ENCODE measurements at places on chromosomes 6 and 20.

DNA sequence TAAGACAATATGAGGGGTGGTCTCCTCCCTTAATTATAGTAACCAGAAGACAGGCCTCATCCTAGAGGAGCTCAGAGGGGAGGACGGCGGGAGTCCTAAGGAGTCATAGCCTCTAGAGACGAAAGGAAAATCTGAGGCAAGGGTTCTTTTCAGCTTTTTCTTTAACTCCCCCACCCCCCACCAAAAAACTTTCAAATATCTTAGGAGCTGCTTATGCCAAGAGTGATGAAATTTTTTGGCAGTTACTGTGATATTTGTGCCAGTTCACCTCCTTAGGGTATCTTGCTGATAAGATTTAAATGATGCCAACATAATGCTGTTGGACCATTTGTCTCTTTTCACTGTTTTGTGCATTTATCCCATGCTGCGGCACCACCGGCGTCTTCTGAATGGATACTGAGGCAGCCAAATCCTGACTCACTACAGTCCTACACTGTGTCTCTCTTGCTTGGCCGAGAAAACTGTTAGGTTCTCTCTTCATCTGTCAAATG lies 44.5 kb upstream of the DSE start:
- no peak for DNase-seq

- no peak for DNase-seq
Measured at GRCh38 chr20:15068486-15068885, 731.1 kb upstream of the FLRT3 start.

GRCh38 chr6:111720931-111721496 lies 115.3 kb upstream of the TRAF3IP2 start:
- DNase-seq, result no peak

- no peak for DNase-seq
Measured at GRCh38 chr20:53078761-53079160, 106.6 kb downstream of the TSHZ2 start.

DNA sequence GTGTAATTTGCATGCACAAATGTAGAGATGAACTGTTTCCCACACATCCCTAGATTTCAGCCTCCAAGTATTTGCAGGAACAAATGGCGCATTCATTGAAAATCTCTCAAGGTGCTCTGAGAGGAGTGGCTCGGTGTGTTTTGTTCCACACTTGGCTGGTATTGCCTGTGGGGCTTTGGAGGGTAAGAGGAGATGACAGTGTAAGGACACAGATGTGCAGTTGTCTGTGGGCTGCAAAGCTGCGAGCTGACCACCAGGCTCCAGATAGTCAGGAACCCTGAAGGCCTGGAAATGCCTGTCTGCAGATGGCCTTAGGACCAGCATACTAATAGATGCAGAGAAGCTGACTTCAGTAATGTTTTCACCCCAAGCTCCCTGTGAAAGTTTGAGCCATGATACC lies 57.7 kb upstream of the PBOV1 start:
- no peak for DNase-seq

DNA sequence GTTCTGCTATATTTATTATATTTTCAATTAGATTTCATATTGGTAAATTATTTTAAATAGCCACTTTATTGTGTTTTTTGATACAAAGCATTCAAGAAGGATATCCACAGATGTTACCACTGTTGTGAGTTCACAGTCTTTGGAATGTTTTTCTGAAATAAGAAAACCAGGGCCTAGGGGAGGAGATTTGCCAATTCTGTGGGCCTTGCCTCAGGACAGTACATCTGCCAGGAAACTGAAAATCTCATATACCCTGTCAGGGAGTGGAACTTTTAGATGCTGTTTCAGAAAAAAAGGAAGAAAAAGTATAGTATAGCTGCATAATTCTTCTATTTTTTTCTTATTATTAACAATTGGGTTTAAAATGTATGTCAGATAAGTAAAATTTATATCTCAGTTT lies 995.9 kb upstream of the ADGRB3 start:
- DNase-seq, result no peak

DNA sequence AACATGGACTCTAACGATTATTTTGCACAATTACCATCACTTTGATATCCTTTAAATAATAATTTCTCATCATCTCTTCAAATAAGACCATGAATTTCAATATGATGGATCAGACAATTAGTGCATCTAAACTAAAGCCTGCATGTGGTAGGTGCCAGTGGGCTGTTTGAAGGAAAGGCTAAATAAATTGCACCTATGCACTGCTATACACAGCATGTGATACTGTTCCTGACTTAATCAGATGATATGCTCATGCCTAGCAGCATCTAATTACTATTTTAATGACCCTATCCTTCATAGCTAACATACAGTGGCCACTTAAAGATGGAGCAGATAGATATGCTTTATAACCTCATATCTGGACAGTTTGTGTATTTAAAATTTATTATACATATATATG lies 731.6 kb upstream of the MANEA start:
- DNase-seq, result no peak

GRCh38 chr6:163398115-163398514 lies 16.4 kb upstream of the QKI start:
- DNase-seq, result no peak

DNA sequence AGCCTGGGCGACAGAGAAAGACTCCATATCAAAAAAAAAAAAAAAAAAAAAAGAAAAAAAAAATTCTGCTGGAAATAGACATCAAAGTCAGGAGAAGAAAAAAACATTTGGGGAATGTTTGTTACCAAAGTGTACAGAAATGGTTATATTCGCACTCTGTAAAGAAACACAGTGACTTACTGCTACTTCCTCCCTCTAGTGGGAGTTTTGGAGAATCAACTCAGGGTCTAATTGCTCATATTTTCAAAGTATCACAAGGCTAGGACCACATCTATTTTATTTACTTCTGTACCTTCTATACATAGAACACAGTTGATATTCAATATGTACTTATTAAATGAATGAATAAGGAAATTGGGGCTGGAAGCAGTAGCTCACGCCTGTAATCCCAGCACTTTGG lies 24.4 kb downstream of the ARG1 start:
- DNase-seq, result no peak

GRCh38 chr6:15504040-15504495 lies 158.8 kb downstream of the DTNBP1 start:
- no peak for DNase-seq

- no peak for DNase-seq
Measured at GRCh38 chr6:150409576-150410066, 40.8 kb downstream of the IYD start.

- no peak for DNase-seq
Measured at GRCh38 chr6:31681135-31681671, 336 bp upstream of the LY6G5C start.

GRCh38 chr6:148653138-148653776 lies 93.6 kb upstream of the UST start:
- no peak for DNase-seq

DNA sequence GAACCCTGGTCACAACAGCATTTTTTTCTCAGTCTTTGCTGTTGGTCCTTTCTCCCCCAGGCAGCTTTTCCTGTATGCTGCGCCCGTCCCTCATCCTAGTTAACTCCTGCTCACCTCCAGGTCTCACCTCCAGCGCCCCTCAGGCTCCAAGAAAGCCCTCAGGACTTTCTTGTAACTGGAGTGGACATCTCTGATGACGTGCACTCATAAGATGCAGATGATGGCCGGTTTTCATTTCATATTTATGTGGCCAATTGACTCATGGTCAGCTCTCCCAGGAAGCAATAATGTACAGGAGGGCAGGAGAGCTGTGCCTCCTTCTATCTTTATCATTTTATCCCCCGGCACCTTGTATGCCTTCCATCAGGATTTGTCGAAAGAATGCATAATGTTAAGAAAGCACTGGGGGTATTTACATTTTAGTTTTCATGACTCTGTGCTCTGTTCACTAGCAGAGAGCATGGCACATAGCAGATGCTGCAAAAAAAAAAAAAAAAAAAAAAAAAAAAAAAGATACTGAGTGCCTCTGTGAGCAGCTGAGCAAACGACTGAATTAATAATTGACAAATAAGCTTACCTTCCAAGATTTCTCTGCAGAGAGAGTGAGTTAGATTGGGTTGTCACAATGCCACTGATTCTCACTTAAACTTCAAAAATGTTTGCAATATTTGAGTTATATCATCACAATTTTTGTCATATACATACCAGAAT lies 170.2 kb downstream of the DOK5 start:
- no peak for DNase-seq

GRCh38 chr20:48143435-48144081 lies 358.3 kb upstream of the SULF2 start:
- no peak for DNase-seq

DNA sequence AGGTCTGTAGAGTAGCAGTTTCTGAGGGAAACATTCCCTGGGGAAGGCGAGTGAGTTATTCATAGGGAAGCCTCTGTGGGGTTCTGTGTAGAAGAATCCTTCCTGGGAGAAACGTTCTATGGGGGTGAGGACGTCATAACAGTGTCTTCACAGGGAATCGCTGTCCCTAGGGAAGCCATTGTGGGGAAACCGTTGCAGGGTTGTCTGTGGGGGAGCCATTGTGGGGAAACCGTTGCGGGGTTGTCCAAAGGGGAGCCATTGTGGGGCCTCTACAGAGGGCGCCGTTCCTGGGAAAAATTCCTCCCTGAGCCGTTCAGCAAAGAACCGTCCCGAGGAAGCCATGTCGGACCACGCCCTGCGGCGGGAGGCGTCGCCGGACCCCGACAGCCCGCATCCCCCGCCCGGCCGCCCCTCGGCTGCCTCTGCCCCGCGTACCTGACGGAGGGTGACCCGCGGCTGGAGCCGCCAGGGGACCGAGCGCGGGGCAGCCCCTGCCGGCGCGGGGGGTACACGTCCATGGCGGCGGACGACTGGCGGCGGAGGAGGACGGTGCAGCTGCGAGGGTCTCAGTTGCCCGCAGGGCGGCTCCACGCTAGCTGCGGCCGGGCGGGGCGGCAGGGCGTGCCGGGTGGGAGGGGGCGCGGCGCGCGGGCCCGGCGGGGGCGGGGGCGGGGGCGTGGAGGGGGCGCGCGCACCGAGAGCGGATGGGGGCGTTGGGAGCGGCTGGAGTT lies at the start of gene DNAAF9:
TSS of gene DNAAF9 (minus strand) at position 630 of the 731 bp plus-strand sequence. CDS start at position 518, 112 bp downstream.
- DNase-seq, result peak; percentile 32

GRCh38 chr6:21955053-21955595 lies 341.7 kb downstream of the PRL start:
- no peak for DNase-seq

DNA sequence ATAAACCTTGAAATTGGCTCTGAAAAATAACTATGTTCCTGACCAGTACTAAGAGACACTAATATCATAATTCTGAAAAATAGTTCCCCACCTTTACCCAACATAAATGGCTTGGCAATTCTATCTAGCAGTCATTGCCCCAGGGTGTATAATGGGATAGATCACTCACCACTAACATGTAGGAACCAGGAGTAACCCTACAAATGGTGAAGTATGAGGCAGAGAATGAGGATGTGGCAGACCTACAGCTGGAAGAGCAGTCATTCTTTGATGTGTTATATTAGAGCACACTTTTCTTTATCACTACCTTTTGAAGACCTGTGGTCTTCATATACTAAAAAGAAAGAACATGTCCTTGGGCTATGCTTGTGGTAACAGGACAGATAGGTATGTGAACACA lies 136.5 kb upstream of the SYNDIG1 start:
- DNase-seq, result no peak

DNA sequence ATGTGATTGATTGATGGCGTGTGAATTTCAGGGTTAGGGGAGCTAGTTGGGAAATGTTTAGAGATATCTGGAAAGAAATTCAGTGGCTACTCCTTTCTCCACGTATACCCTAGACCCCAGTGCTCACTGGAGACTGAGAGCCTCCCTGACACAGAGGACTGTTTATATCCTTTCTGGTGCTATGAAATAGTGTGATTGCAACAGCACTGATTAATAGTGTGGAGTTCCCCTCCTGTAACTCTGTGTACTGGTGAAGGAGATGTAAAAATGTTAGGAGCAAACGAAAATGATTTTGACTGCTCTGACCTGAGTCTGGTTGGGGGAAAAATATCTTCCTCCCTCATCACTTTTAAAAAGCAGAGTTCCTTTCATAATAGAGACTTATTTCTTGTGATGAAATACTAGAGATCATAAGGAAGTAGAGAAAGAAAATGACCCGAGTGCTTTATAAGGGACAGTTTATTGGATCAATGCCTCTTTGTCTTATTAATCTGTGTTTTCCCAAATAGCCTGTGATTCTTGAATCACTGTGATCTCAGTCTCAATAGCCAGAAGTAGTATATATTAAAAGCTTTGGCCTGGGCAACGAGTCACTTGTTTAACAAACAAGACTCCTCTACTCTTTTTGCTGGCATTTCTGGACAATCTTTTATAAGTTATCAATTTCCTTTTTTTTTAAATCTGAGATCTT lies 92.3 kb downstream of the RNF182 start:
- no peak for DNase-seq

- peak; percentile 94 for DNase-seq
Measured at GRCh38 chr6:13355043-13355945, 27.0 kb upstream of the TBC1D7 start.

- no peak for DNase-seq
Measured at GRCh38 chr6:169648617-169649016, 53.2 kb downstream of the WDR27 start.

DNA sequence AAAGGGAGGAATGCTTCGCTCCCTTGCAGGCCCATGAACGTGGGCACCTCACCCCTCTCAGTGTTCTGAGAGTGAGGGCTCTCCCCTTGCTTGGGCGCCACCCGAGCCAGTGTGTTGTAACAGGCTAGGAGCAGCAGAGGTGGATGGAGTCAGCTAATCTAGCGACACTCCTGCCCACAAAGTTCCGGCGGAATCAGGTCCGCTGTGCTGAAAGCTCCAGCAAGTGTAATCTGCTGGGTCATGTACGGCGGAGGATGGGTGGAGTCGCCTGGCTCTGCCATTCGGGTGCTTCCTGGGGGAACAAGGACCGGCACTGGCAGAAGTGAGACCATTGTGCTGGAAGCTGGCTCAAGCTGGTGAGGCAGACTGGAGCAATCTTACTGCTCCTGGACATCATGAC lies 1310.1 kb downstream of the EPHA7 start:
- no peak for DNase-seq

DNA sequence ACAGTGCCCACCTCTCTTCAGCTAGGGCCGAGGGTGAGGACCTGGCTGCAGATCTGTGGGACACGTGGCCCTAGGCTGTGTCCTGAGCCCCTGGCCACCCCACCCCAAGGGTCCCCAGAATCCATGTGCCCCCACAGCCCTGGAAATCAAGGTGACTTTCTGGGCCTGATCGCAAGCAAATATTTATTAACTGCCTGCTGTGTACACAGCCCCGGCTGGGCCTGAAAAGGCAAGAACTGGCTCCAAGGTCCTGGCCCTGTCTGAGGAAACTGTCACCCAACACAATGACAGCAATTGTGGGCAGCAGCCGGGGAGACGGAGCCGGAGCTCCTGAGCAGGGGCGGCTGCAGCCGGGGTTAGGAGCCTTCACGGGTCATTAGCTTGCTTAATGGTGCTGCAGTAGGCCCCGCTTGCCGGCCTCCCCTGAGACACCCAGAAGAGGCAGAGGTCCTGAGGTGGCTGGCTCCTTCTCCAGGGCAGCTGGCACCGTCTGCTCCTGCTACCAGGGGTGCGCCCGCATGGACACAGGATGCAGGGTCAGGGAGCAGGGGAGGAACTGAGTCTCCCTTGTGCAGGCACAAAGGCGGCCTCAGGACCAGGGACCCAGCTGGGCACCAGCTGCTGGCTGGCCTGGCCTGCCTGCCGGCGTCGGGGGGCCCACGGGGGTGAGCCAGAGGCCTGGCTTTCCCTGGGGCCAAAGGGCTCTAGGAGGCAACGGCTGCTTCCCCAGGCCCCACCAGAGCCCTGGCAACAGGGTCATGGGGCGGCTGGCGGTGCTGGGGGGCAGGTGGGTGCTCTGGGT lies 24.1 kb downstream of the NPEPL1 start:
- DNase-seq, result no peak

- DNase-seq, result no peak
Measured at GRCh38 chr6:155197932-155198331, 65.9 kb upstream of the CLDN20 start.

All from HT1080 (cell line).